ENCODE measurements at places on chromosomes 6 and 20.
A peak's percentile ranks its signal among the peaks of the same experiment; 100 is the strongest.

DNA sequence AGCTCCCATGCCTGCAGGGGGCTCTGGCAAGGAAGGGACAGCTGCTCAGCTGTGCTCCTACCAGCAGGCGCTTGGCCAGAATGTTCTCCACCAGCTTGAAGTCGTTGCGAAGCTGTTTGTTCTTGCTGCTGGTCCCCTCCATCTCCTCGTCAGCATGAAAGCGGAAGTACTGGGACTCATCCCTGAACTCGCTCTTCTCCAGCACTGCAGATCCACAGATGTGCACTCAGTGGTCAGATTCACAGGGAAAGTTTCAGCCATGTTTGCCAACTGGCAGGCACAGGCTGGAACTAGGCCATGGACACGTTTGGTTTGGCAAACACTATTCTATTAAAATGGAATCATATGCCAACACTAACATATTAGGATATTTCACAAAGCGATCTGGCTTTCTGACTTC, 167.9 kb downstream of the PREX1 start:
- DNase-seq, result no peak

- DNase-seq, result no peak
Measured at GRCh38 chr6:141326925-141327324, 805.8 kb upstream of the GJE1 start.

DNA sequence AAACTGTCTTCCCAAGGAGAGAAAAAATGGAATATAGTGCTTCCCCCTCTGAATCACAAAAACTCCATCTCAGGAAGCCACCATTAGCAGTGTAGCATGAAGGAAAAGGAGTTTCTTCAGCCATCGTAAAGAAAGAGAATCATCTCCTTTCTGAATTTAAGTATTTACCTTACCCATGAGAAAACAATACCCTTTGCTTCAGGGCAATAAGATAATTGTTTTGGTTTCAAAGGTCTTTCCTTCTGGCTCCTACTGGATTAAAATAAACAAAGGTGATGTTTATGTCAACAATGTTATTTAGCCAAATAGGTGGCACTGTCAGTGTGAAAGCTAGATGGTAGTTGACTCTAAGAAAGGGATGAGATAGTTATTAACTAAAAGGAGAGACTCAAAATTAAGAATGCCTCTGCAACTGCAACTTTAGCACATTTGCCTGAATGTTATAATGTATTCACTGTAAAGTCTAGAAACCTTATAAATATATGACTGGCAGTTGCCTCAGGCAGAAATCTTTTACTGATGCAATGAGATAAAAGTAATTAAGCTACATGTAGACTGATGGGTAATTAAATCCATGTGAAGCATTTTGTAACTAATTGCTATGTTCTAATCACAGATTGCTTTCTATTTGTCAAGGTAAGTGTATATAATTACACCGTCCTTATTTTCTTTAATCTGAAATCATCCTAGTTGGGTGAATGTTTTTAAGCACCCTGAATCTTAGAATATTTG, 399.0 kb downstream of the CDKAL1 start:
- no peak for DNase-seq

DNA sequence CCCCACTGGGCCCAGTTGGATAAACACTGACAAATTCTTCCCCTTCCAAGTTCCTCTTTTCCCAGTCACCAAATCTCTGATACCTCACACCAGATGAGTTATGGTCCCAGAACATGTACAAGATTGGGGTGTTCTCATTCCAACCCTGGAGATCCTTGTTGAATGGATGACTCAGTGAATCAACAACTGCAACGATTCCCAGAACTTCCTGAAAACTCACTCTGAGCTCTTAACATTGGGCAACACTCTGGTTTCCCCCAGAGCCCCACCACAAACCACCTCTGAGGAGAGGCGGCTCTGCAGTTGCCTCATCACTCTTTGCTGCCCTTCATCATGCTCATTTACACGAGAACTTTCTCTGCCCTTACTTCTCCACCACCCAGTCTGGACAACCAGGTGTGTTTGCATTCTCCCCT, 115.2 kb downstream of the MRPL14 start:
- no peak for DNase-seq

- DNase-seq, result no peak
Measured at GRCh38 chr6:170031684-170032121, 259.2 kb downstream of the DLL1 start.

GRCh38 chr6:96562886-96563285, at the start of gene FHL5:
Gene FHL5 (plus strand): TSS chr6:96563128. CDS start chr6:96603614, 40,486 bp downstream.
- DNase-seq, result no peak

DNA sequence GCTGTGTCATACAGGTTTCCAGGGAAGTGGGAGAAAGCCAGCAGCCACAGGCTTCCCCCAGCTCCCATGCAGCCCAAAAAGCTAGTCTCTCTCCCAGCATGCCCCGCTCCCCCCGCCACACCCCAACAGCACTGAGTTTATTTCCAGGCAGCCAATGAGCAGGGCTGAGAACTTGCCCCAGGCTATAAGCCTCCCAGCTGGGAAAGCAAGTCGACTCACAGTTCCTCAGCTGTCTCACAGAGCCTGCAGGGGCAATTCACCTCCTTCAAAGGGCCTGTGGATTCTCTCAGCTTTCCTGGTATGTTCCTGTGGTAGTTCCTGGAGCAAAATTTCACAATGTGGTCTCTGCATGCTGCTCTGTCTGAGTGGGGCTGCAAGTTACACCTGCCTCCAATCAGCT, 34.2 kb downstream of the PAX1 start:
- no peak for DNase-seq

DNA sequence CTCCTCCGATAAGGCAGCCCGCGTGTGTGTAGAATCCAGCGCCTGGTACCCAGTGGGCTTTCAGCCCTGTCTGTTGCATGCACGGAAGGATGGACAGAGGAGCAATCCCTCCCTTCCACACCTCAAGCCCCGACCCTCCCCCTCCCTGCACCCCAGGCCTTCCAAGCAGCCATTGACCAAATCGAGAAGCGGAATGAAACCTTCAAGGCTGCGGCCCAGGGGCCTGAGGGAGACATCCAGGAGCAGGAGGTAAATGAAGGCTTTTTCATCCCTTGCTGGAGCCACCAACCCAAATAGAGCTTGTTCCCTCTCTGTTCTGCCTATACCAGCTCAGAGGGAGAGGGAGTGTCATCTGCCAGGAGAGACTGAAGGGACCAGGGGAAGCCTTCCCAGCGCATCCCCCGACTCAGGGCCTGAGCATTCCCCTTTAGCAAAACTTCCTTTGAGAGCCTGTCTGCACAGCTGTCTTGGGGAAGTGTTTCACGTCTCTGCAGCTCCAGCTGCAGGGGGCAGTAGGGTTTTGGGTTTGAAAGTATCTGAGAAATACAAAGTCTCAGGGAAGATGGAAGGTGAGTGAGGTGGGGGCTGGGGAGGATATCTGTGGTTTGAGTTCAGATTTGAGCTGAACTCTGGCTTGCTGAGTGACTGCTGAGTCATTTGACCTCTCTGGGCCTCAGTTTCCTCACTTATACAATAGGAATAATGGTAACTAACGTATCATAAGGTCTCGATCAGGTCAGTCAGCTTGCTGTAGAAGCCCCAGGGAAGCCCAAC, 16.1 kb downstream of the FGD2 start:
- peak; percentile 30 for DNase-seq

DNA sequence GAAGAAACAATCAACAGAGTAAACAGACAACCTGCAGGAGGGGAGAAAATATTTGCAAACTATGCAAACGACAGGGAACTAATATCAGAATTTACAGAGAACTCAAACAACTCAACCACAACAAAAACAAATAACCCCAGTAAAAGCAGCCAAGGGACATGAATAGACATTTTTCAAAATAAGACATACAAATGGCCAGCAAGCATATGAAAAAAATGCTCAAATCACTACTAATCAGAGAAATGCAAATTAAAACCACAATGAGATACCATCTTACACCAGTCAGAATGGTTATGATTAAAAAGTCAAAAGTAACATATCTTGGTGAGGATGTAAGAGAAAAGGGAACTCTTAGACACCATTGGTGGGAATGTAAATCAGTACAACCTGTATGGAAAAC, 215.0 kb downstream of the THBS2 start:
- DNase-seq, result no peak

- DNase-seq, result no peak
Measured at GRCh38 chr6:2440516-2440915, 195.1 kb upstream of the GMDS start.

GRCh38 chr20:7523288-7523687, 417.0 kb downstream of the HAO1 start:
- no peak for DNase-seq

DNA sequence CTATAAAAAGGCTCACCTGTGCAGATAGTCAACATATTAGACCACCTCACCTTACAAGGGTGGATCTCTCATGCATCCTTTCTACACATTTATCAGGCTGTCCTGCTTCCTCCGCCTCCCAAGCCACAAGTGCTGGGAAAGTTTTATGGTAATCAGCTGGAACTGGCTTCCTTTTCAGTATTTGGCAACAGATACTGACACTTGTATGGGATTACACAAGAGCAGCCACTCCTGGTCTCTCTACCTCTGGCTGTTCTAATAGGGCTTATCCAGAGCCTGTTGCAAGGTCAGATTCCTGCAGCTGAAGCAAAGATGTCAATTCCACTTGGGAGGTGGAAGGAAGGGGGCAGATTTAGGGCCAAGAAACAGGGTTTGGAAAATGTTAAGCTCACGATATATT, 503 bp upstream of the GPLD1 start:
- no peak for DNase-seq

DNA sequence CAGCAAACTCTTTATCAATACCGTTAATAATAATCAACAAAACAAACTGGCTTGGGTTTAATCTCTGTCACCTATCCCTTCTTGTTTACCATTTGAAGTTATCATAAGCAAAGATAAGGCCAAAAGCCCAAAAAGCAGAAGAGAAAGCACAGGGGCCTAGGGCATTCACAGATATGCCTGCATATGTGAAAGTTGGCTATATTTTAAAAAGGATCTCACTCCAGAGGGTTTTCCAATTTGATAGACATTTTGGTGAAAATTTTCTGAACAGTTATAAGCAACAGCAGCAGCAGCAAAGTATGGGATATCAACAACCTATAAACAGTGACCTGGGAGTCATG, 101.1 kb downstream of the ATXN1 start:
- no peak for DNase-seq

DNA sequence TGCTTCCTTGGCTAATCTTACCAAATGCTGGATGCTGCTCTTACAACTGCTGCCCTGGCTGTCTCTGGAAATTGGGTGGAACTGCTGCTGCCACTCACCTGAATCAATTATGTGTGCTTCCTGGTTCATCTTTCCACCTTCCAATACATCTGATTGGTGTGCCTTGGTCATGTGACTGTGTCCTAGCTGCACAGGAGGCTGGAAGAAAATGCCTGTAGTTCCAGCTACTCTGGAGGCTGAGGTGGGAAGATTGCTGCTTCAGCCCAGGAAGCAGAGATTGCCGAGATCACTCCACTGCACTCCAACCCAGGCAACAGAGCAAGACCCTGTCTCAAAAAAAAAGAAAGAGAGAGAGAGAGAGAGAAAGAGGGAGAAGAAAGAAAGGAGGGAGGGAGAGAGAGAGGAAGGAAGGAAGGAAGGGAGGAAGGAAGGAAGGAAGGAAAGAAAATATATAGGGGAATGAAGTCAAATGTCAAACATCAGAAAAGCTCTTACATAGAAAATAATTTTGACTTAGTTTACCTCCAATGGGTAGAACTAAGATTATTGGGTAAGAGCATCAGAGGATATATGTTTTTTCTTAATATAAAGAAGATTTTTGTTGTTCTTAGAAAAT, 14.1 kb upstream of the PPARD start:
- DNase-seq, result no peak

- DNase-seq, result no peak
Measured at GRCh38 chr6:111105578-111105977, 18.3 kb downstream of the SLC16A10 start.
